ENCODE measurements at places on chromosomes 2 and 18.

DNA sequence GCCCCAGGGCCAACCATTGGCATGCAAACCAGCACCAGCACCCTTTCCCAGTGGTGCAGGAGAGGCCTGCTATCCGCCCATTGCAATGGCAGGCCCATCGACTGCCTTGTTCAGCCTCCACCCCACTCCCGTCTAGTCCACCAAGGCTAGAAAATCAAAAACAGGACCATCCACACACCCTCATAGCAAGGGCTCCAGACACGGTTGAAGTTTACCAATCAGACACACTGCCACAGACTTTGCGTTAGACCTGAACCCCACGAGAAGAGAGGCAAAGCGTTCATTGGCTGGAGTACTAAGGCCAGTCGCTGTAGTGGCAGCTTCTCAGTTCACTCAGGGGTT is 95.3 kb upstream of the TEX51 start:
- no peak for DNase-seq

- DNase-seq: no peak
Observed at GRCh38 chr2:111057721-111058120, 63.0 kb upstream of the BCL2L11 start.

DNA sequence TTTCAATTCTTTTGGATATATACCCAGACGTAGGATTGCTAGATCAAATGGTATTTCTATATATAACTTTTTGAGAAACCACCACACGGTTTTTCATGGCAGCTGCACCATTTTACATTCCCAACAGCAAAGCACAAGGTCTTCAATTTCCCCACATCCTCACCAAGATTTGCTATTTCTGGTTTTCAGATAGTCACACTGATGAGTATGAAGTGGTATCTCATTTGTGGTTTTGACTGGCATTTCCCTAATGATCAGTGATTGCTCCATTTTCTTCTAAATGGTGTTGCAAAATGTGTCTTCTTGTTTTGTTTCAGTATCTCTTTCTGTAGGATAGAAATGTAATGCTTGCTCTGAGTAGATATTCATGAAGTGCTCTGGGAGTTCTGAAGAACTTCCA is 52.0 kb downstream of the ANKRD44 start:
- DNase-seq: no peak

- DNase-seq: no peak
Observed at GRCh38 chr2:153819501-153819900, 52.2 kb upstream of the GALNT13 start.

DNA sequence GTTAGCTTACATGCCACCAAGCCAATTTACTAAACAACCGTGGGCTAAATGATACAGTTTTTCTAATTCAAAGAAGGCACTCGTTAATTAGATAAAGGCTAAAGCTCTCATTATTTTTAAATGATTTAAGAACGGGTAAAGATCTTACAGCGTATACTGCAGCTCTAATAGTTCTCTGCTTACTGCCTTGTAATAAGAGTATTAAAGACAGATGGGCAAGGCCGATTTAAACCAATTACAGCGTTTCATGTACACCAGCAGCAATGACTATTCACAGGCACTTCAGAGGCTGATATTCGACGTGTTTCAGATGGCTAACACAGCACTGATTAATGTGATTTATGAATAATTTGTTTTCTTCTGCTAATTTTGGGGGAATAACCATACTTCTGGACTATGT is 259.3 kb downstream of the ZNF407 start:
- DNase-seq: no peak

DNA sequence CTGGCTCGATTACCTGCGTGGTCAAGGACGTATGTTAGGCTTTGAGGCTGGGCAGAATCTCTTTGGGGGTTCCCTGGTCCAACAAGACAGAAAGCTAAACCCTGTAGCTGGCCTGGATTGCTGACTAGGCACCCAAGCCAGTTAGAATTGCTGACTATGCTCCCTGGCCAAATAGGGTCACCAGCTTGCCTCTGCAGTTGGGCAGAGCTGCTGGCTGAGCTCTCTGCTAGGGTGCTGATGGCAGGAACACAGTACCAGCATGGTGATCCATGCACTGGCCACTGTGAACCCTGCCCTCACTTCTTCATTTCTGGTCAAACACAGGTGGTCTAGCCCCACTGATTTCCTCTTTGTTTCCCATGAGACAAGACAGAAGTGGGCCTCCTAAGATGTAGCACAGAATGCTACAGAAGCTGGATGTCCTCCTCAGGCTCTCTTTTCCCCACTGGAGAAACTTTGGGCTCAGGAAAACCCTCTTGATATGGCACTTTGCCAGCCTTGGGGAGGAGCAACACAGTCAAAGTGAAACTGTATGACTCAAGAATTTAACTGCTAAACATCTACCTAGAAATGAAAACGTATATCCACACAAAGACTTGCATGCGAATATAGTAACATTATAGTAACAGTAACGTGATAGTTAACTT is 20.8 kb downstream of the SP140L start:
- no peak for DNase-seq

- no peak for DNase-seq
Observed at GRCh38 chr18:62664414-62664813, 50.9 kb upstream of the PHLPP1 start.

GRCh38 chr2:70735071-70735470 is 32.9 kb downstream of the ADD2 start:
- no peak for DNase-seq

GRCh38 chr18:45652303-45653080 is 37.2 kb downstream of the SLC14A2 start:
- no peak for DNase-seq

DNA sequence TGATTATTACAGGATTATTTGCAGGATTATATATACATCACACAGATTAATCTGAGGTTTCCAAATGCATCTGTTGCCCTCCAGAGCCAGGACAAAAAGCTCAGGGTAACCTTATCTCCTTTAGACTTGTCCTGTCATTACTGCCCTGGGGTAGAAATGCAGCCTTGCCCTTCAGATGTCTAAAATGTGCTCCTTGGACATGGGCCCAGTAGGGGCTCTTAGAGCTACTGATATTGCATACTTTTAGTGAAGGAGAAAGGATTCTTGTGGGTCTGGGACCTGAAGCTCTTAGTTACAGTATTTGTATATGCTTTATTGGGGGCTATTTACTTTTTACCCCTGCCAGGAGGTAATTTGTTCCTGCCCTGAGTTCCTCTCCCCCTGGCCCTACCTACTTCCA is 56.1 kb downstream of the PRKRA start:
- DNase-seq: no peak

- no peak for DNase-seq
Observed at GRCh38 chr2:29618024-29618423, 303.4 kb downstream of the ALK start.

GRCh38 chr2:208037564-208038487 is 12.5 kb upstream of the PLEKHM3 start:
- no peak for DNase-seq

- DNase-seq: no peak
Observed at GRCh38 chr2:7861910-7862702, 819.8 kb upstream of the ID2 start.

GRCh38 chr2:231113489-231113888 is 11.4 kb downstream of the HTR2B start:
- DNase-seq: no peak

- DNase-seq: no peak
Observed at GRCh38 chr2:46347648-46348280, 50.6 kb downstream of the EPAS1 start.

DNA sequence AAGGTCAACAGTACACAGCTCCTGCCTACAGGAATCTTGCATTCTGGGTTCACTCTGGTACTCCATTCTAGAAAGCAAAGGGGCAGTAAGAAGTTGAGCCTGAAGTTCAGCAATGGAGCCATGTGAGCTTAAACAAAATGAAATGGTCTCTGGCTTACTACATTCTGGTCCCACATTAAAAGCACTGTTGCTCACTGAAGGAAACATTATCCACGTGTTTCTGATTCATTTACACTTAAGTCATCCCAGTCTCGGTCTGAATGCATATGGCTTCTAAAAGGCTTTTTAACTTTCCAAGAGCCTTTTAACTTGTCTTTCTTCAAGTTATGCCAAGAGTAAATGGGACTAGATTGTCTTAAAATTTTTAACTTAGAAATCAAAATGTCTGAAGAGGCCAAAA is 177.8 kb downstream of the LNPK start:
- DNase-seq: no peak

DNA sequence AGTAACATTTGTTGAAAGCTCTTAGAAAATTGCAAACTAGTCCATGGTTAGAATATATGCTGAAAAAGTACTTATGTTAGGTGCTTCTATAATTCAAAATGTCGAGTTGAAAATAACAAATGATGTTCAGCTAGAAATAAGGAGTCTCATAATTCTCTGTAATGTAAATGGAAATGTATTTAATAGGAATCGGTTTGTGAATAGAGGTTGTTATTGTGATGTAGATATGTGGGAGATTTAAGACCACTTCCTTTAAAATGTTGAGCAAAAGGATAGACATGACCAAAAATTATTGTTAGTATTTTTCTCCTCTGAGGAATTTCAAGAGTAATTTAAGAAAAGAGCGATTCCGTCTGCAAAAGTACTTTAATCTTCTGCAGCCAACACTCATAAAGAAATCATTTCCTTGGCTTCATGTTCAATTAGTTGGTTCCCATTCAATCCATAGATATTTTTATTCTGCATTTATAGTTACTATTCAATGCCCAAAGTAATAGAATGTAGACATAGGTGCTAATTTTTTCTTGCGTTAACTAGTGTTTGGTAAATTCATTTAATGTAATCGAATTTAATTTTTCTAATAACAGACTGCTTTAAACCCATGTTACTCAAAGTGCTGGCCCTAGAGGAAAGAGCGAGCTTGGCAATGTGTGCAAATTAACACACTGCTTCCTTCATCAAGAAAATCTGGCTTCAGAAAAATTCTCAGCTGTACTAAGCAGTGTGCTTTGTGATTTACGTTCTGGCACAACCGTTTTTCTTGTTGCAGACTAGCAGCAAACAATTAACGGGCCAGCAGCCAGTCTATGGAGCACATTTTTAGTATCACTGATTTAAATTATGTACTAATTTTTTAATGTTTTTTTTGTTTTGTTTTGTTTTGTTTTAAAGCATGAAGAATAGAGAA is 32.2 kb downstream of the FN1 start:
- no peak for DNase-seq

DNA sequence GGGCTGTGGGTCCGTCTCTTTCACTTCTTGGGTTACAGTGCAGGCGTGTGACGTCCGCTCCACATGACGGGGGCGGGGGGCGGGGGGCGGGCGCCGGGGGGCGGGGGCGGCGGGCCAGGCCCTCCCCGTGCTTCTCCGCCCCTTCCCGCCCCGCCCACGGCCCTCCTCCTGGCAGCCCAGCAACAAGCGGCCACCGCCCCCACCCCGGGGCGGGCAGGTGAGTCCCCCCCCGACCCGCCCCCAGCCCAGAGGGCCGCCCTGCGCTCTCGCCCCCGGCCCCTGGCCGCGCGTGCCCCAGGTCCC is 3.6 kb downstream of the ZNF516 start:
- peak; percentile 60 for DNase-seq

- no peak for DNase-seq
Observed at GRCh38 chr2:132754867-132755472, 85.0 kb upstream of the LYPD1 start.

GRCh38 chr18:77250501-77250925 is 865 bp downstream of the GALR1 start:
- DNase-seq: no peak

DNA sequence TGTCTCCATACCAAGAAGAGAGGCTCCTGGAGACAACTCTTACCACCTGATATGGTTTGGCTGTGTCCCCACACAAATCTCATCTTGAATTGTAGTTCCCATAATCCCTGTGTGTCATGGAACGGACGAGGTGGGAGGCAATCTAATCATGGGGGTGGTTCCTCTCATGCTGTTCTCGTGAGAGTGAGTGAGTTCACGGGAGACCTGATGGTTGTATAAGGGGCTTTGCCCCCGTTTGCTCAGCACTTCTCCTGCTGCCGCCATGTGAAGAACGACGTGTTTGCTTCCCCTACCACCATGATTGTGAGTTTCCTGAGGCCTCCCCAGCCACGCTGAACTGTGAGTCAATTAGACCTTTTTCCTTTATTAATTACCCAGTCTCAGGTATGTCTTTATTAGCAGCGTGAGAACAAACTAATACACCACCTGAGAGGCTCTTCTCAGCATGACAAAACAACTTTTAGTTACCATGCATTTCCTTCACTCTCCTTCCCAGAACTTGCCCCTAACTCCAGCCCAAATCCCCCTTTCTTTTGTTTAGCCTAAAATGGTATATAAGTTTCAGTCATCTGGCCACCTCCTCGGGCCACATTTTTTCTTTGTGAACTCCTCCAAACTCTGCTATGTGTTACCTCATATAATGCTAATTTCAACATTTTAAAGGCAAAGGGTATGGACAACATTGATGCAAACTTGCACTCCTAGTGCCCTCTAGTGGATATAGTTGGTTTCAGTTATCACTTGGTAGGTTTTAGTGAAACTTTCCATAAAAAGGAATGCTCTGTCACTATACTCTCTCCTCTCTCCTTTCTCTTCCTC is 58.6 kb upstream of the SLC25A52 start:
- no peak for DNase-seq

DNA sequence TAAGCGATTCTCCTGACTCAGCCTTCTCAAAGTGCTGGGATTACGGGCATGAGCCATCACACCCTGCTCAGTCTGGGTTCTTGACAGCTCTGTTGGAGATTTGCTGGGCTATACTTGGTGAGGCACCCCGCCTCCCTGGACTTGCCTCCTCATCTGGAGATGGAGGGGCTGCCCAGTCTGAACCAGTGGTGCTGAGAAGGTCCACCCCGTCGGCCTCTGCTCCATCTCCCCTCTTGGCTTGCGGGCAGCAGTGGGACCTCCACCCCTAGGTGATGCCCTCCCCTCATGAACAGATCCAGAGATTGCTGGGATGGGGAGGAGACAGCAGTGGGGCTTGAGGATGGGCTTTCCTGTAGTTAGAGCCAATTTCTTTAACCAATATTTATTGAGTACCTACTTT is 120.9 kb downstream of the CLIP4 start:
- DNase-seq: no peak

GRCh38 chr2:106098081-106098480 is 96.0 kb downstream of the UXS1 start:
- no peak for DNase-seq

- DNase-seq: no peak
Observed at GRCh38 chr2:208978946-208979345, 444.9 kb upstream of the MAP2 start.

DNA sequence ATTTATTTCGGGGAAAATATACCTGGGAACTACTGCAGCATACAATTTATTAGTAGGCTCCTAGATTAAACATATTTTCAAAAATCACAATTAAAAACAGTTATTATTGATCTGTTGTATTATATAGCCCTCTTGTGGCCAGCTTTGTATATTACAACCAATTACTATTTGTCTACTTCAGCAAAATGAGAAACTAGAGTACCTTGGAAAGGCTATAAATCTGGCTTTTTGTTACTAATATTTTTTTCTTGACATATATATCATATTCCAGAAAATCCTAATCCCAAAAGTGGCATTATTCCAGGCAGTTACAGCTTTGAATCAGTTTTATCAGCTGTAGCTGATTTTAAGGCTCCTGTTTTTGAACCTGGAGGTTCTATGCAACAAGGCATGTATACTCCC is 101.2 kb downstream of the UBR3 start:
- no peak for DNase-seq

- no peak for DNase-seq
Observed at GRCh38 chr2:241546771-241547498, 11.6 kb upstream of the BOK start.

Data from stimulated activated CD8-positive, alpha-beta memory T cell treated with anti-CD3 and anti-CD28 coated beads, Interleukin-2, amount 100 ng/mL, for 1 hour (primary cell).